ENCODE measurements at places on chromosomes 1 and 21.

- DNase-seq: no peak
Measured at GRCh38 chr1:22983944-22984343, 11.3 kb upstream of the LACTBL1 start.

DNA sequence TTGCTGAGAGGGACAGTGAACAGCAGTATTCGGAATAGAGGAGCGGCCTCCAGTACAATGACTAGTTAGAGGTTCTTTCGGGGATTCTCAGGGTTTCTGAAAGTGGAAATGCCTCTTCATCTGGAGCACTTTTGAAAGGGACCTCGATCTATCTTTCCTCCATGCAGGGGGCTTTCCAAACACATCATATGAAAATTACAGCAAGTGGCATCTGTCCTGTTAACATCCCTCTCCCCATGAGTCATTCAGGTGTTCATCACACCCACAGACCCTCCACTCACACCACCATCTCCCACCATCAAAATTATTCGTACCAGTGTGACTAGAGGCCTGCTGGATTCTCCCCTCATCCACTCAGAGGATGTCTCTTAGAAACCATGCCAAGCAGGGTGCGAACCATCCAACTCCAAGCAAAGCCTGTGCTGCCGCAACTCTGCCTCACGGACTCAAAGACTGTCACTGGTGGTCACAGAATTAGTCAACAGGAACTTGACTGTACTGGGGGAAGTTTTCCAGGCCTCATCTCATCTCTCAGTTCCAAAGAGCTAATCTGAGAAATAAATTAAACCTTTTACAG is 211.1 kb downstream of the MRPL39 start:
- DNase-seq: no peak

DNA sequence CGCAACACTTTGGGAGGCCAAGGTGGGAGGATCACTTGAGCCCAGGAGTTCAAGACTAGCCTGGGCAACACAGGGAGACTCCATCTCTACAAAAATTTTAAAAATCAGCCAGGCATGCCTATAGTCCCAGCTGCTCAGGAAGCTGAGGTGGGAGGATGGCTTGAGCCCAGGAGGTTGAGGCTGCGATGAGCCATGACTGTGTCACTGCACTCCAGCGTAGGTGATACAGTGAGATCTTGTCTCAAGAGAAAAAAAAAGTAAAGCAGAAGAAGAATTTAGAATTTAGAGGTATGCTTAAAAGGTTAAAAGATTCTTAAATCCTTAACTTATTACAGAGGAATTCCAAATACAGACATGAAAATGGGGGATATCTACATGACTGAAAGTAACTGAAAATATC is 79.5 kb downstream of the SMYD3 start:
- no peak for DNase-seq

GRCh38 chr1:207186503-207186902 is 82.5 kb downstream of the C4BPA start:
- DNase-seq: no peak

DNA sequence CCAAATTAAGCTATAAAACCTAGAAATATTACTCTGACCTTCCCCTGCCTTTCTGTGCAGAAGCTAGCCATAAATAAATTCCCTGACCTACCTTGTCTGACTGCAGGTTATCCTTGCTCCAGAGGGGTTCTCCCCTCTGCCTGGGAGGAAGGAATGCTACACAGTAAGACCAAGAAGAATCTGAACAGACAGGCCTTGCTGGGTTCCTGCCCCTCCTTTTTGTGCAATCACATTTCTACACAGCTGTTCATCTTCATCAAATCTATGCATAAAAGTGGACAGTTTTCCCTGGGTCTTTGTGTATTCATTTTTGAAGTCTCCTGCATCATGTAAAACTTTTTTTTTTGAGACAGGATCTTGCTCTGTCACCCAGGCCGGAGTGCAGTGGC is 50.6 kb downstream of the DNTTIP2 start:
- no peak for DNase-seq

- no peak for DNase-seq
Measured at GRCh38 chr1:5664081-5664768, 328.0 kb downstream of the NPHP4 start.

DNA sequence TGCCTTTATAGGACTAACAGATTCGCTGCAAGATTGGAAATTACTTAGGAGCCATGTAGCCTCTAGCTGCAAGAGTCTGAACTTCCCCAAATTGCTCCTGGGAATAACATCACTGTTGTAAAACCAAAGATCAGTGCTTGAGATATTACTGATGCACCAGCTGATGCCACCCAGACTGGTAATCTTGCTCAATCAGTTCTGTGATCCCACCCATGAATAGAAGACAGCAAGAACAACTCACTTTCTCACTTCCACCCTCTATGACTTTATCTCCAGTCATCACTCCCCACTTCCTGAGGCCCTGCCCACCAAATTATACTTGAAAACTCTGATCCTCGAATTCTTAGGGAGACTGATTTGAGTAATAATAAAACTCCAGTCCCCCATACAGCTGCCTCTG is 1011.1 kb downstream of the PLA2G4A start:
- no peak for DNase-seq

GRCh38 chr1:20719261-20719660 is 1.5 kb upstream of the KIF17 start:
- DNase-seq: no peak

DNA sequence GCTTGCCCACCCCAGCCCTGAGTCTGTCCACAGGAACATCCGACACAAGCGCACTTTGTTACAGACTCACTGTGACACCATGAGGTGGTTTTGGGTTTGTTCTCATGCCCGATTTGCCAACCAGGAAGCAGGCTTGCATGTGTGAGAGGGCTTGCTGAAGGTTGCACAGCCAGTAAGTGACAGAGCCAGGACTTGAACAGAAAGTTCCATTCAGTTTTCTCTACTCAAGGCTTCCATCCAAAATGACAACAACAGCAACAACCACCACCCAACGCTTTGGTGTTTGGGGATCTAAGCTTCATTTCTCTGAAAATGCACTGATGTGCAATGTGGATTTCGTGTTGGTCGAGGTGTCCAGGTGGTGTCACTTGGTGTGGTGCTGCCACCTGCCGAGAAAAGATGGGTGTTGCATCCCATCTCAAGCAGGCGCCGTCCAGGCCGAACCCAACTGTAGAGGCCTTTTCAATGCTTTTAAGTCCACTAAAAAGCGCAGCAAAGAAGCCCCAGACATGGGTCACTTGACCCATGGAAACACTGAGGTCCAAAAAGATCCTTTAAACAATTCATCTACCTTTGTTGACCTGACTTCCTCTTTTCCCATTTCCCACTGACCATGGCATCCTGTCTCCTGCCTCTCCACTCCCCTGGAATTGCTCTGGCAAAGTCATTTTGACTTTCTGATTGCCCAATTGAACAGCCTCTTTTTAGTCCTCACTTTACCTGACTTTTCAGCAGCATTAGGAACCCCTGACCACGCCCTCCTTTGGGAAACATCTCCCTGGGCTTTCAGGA is 12.2 kb downstream of the CITED4 start:
- peak; percentile 71 for DNase-seq

Measured in RWPE1 (cell line).